ENCODE measurements at places on chromosomes 4 and X.
A peak's percentile ranks its signal among the peaks of the same experiment; 100 is the strongest.

- no peak for DNase-seq
Measured at GRCh38 chr4:2445130-2445529, 23.8 kb upstream of the RNF4 start.

DNA sequence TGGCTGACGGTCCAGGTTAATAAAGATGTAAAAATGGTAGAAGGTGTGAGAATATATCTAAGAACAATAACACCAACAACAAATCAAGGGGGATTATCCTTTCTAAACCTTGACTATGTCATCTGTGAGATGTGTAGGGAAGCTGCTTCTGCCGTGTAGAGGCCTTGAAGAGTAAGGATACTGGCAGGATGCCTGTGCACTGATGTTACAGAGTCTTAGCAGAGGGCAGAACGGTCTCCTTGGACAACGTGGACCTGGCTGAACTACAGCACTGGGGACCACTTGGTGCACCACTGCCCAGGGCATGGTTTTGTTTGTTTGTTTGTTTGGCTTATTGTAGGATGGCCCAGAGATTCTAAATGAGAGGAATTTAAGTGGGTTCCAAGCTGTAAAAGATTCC lies 33.5 kb downstream of the GPAT3 start:
- DNase-seq: no peak

DNA sequence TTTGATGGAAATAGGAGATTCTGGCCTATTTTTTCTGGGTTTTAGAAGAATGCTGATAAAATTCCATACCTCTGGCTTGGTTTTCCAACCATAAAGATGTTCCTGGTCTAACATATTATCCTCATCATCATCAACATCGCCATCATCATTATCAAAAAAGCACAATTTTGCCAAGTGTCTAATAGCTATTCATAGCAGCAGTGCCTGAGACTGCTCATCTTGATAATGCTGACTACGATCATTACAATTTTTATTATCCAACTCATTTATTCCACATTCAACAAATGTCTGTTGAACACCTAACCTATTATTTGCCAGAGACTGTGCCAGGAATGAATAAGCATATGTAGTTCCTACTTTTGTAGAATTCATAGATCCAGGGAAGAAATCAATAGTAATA lies 303.5 kb upstream of the GATB start:
- DNase-seq: no peak

DNA sequence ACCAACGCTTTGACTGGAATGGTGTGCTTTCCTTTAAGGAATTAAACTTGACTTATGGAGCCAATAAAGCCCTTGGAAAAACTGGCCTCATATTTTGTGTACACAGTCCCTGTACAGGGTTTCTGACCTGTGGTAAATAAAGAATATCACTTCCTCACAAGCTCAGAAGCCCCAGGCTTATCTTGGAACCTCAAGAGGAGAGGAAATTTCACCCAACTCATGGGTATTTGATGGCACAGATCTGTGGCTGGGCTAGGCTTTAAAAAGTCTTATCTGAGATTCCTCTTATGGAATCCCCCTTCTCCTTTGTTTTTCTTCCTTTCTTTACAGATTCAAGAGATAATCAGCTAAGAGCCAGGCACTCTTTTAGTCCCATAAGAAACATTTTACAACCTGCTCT lies 89.3 kb upstream of the USP38 start:
- no peak for DNase-seq

- DNase-seq: no peak
Measured at GRCh38 chrX:13074297-13075262, 30.2 kb upstream of the FAM9C start.

- no peak for DNase-seq
Measured at GRCh38 chr4:52368895-52369294, 290.2 kb downstream of the USP46 start.

- peak; percentile 14 for DNase-seq
Measured at GRCh38 chrX:47218920-47219815, 687 bp downstream of the CDK16 start.

DNA sequence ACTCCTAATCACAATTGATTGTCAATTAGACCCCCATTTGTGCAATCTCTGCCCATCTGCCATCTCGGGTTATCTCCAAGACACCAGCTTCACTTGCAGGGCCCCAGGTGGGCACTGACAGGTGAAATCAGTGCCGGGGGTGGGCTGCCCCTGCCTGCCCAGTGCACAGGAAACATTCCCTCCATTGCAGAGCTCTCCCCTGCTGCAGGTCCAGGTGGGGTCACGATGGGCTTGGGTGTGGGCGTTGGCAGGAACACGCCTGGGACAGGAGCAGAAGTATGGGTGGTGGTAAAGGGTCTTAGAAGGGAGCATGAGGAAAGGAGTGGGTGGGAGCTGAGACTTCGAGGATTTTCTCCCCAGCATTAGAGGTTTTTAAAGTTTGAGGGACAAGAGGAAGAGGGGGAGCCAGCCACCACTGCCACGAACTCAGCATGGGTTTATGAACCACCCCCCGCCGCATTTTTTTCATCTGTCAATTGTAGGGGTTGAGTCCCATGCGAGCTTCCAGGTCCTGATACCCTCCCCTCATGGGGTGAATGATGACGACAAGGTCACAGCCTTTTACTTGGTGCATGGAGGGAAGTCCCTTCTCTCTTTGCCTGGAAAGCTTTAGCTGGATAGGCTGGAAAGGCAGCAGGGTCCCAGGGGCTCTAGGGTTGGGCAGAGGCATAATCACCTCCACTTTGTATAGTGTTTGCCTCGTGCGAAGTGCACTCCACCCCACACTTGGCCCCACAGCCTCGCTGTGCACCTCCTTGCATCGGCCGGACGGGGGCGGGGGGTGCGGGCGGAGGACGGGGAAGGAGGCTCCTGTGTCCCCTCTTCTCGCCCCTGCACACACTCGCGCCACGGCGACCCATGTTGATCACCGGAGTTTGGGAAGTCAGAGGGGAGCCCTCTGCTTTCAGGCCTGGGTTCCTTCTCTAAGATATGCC lies 3.5 kb upstream of the NKX1-1 start:
- no peak for DNase-seq
